BE2C (cell line): ENCODE measurements at places on chromosomes 2 and 18.

DNA sequence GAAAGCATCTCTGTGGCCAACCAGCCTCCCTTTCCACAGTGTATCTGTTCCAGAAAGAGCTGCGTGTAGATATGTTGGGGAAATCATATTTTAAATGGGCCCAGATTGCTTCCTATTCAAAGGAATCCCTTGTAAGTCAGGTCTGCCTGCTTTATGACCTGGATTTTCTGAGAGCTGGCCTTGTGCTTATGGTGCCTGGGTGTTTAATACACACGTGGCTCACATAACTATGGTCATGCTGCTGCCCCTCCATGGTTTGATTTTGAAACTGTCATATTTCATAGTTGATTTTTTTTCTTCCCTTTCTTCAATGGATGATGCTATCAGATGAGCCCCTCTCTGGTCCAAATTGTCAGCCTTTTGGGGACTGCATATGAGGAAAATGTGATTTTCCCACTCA lies 111.5 kb upstream of the CNGA3 start:
- DNase-seq: no peak

GRCh38 chr2:196170213-196170605 lies 1.2 kb downstream of the STK17B start:
- DNase-seq: peak; percentile 20

- no peak for DNase-seq
Observed at GRCh38 chr2:149915151-149915550, 327.6 kb upstream of the MMADHC start.

- DNase-seq: no peak
Observed at GRCh38 chr18:57759650-57760049, 43.5 kb downstream of the ATP8B1 start.

DNA sequence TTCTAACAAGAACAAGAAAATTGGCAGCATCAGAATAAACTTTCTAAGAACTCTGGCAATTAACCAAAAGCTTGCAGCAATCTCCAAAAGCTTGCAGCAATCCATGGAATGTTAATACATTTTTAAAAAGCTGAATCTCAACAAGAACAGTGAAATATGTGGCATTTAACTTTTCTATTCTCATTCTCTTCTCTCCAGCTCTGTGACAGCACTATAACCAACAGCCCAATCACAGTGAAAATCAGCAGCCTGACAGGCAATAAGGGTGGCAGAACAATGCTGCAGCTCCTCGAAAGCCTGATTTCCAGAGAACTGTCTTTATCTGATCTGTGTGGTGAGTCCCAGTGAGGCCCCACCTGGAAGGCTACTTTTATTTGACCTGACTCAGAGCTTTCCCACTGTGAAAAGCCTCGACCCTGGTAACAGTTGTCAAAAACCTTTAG lies 60.0 kb downstream of the TMEM131 start:
- DNase-seq: peak; percentile 33

GRCh38 chr2:208638059-208638458 lies 231.5 kb downstream of the PTH2R start:
- no peak for DNase-seq

DNA sequence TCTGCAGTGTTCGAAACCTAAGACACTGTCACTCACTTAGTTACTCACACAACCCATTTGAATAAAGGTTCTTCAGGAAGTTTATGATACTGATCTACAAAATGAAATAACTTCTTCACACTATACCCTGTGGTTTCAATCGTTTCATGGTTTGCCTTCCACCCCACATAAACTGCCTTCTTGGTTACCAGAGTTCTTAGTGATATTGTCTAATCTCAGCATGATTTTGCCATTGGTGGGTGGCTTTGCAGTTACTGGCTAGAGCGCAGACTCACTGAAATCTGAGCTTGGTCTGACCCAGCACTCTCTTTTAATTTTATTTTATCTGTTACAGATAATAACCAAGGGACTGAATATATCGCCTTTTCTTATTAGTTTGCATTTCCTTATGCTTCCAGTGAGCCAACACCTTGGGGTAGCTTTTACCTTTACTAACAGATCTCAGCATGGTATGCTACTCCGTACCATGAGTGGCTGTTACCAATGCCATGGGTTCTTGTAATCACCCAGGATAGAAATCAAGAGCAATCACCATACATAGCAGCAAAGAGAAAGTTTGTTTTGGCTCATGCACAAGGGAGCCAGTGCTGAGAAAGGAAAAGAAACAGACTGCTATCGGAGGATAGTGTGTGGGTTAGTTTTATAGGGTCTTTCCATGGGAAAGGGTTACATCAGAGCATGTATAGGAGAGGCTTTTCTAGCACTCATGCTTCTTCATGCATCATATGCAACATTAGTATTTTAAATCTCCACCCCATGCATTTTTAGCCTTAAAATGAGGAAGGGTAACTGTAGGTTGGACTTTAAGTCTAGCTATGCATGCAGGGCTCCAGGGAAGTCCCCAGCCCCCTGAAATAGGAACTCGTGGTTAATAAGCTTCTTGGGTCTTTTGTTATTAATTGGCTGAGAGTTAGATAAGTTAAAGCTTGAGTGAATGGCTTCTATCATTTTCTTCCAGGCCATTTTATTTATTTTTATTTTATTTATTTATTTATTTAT lies 33.3 kb downstream of the ANXA4 start:
- DNase-seq: no peak

GRCh38 chr2:221477714-221478484 lies 94.2 kb downstream of the EPHA4 start:
- DNase-seq: no peak
